ENCODE measurements at places on chromosomes 5 and 9. TPM values are rescaled to one million over a fixed set of nuclear protein-coding genes. Genes with fewer than 3 reads are reported as not detected.

GRCh38 chr9:92055624-92056023 lies 59.6 kb downstream of the SPTLC1 start:
- DNase-seq: no peak

- no peak for DNase-seq
These were observed 22.9 kb upstream of the TTLL11 start for GRCh38 chr9:122116040-122116439.

DNA sequence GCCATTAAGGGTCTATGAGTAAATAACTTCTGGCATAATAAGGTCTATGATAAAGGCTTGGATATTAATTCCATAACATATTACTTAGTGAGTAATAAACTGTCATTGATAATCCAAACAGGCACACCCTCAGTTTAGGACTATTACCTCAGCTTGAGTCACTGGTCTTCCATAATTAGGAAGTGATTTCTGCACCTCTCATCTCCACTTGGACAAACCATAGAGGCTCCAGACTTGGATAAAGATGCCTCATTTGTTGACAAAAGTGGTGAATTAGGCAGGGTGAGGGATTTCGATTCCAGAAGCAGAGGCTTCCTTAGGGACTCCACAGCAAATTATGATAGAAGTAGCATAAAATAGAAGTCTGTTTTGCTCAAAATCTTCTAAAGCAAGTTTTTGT lies 127.5 kb upstream of the MTAP start:
- no peak for DNase-seq

AMBP gene
- total RNA-seq: not detected

XRCC4 gene
- total RNA-seq: 5.8 TPM

HTR1A gene
- not detected for total RNA-seq

- no peak for DNase-seq
These were observed 75.9 kb downstream of the TENT4A start for GRCh38 chr5:6788956-6789649.

Data from sigmoid colon (tissue), 7 donors.